ENCODE measurements at places on chromosomes 3 and 15.

DNA sequence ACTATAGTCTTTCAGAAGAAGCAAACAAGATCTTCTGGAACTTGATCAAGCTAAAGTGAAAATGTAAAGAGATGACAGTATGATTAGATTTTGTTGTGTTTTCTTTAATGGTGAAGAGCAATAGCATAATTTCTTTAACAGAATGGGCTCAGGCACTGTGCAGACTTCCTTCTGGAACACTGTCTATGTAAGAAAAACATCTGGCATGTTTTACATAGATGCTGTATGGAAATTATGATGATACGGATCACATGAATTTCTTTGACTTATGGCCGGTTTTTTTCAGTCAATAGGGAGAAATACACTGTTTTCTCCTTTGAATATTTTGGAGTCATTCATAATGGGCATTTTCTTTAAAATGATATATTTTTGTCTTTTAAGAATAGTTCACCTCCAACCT, 42.6 kb downstream of the PHLDB2 start:
- DNase-seq: no peak

DNA sequence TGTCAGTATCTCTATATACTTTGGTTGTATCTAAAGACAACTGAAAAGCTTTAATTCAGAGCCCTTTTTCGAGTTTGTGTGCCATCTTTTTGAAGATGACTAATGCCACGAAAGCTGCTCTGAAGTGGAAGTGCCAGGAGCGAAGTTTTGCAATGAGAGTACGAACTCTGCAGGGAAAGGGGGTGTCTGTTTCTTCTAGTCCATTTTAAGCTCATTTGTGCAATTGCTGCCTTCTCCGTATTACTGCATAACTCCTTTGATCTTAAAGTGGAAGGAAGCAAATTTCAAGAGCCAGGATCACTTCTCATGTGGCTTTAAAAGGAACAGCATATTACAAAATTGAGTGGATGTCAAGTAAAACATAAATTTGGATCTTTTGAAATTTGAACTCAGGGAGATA, 245.3 kb downstream of the FEZF2 start:
- DNase-seq: no peak

- no peak for DNase-seq
Measured at GRCh38 chr3:63192248-63192647, 85.9 kb upstream of the SYNPR start.

- DNase-seq: no peak
Measured at GRCh38 chr3:120742849-120743365, 363 bp downstream of the GTF2E1 start.

- DNase-seq: no peak
Measured at GRCh38 chr3:142844339-142844977, 44.4 kb downstream of the PCOLCE2 start.

GRCh38 chr15:81514725-81515124, 140.7 kb upstream of the TMC3 start:
- no peak for DNase-seq

- no peak for DNase-seq
Measured at GRCh38 chr3:120440001-120440703, 10.6 kb downstream of the FSTL1 start.

DNA sequence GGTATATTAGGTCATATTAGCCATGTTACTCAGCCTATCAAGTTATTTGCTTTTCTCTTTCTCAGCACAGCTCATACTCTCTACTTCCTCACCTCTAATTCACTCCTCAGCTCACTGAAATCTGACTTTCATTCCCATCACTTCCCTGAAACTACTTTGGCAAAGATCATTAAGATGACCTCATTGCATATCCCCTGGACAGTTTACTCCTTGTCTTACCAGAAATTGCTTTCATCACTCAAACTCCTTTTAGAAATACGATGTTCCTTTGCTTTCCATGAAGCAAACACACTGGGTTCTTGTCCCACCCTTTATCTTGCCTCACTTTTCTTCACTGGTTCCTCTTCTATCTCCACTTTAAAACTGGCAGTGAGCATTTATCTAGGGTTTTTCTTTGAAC, 354.4 kb downstream of the TUSC7 start:
- no peak for DNase-seq

- DNase-seq: no peak
Measured at GRCh38 chr15:32824777-32825176, 107.0 kb downstream of the GREM1 start.

GRCh38 chr15:98413933-98414546, 234.3 kb upstream of the IGF1R start:
- DNase-seq: no peak

DNA sequence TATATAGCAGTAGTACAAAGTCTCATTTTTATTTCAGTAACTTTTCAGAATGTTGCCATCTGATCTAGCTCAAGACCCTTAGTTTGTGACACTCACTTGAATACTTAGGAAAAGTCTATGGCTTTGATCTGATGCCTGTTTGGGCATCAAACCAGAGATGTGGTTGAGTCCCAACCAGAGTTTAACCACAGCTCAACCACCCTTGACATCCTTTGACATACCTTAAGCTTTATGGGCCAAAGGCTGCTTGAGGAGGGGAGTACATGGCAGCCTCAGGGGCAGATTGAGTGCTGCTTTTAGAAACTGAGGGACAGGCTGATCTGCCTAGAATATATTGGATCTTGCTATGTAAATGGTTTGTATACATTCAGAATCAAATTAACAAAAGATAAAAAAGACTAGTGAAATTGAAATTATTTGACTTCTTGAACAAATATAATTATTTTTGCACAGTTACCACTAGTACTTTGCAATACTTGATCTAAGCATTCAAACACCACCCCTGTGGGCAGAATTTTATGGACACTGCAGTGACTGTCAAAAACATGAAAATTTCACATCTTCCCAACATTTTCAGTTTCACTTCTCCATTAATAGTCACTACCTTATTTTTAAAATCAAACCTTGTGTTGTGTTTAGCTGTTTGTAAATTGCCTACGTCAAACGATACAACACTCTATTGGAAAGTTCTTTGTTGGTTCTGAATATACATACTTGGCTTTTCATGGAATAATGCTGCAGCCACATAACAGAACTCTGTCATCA, 199.8 kb downstream of the UBE2E2 start:
- DNase-seq: peak; percentile 58

DNA sequence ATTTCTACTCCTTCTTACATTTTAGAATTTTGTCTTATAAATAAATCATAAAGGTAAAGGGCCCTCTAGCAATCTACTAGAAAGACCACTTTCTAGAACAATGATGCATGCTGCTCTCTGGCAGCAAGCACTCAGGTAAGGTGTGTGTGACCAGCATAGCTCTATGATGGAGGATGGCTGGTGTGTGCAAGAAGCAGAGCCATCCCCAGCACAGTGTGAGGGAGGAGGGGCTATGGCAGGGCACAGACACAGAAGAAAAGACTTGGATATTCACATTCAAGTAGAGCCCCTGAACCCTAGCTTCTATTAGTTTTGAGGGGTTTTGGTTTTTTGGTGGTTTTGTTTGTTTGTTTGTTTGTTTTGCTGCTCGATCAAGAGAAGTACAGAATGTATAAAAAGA, 277.1 kb upstream of the CCDC54 start:
- no peak for DNase-seq

DNA sequence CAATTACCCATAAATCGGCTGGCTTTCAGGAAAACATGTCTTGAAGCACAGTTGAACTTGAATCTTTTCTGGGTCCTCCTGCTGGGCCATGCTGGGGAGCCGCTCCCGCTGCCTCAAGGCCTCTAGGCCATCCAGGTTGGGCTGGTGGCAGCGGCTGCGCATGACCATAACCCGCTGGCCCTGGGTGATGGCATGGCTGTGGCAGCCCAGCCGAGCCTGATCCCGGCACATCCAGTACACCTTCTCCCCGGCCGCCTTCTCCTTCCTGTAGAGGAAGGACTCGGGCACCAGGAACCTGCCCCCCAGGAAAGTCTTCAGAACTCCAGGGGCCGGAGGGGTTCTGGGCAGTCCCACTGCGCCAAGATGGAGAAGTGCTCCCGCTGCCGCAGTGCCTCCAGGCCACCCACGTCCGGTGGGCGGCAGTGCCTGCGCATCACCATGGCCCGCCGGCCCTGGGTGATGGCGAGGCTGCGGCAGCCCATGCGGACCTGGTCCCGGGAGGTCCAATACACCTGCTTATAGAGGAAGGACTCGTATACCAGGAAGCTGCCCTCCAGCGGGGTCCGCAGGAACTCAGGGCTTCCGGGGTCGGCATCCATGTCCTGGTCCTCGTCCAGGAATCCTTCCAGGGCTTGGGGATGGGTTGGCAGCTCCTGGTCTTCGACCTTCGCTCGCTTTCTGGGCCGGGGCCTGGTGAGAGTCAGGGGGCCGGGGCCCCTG, 84.3 kb upstream of the FXR1 start:
- no peak for DNase-seq

- DNase-seq: no peak
Measured at GRCh38 chr15:58475573-58476524, 44.1 kb downstream of the LIPC start.

DNA sequence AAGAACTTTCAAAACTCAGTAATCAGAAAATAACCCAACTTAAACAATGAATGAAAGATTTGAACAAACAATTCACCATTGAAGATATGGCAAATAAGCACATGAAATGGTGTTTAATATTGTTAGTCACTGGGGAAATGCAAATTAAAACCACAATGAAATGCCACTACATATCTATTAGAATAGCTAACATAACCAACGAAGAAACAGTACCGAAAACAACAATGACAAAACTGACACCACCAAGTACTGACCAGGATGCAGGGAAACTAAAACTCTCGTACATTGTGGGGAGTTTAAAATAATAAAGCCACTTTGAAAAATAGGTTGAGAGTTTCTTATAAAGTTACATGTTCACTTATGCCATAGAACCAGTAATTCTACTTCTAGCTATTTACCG, 69.1 kb downstream of the KBTBD8 start:
- DNase-seq: no peak

- no peak for DNase-seq
Measured at GRCh38 chr3:169914321-169914720, 2.9 kb downstream of the SAMD7 start.

DNA sequence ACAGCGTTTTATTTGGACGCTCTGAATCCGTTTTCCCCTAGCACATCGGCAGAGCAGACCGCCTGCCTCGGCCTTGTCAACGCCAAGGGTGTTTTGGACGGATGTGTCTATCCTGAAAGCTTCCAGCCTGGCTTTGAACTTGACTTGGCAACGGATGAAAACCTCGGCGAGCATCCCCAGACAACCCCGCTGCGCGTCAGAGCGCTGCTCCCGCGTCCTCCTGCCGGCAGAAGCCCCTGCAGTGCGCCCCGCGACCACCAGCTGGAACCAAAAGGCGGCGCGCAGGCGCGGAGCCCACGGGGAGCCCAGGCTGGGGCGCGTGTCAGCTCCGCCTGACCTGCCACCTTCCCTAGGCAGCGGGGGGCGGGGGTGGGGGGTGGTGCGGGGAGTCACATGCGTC, 26.2 kb upstream of the ARL8B start:
- DNase-seq: no peak

GRCh38 chr3:112092496-112093179, 6.4 kb downstream of the C3orf52 start:
- no peak for DNase-seq

DNA sequence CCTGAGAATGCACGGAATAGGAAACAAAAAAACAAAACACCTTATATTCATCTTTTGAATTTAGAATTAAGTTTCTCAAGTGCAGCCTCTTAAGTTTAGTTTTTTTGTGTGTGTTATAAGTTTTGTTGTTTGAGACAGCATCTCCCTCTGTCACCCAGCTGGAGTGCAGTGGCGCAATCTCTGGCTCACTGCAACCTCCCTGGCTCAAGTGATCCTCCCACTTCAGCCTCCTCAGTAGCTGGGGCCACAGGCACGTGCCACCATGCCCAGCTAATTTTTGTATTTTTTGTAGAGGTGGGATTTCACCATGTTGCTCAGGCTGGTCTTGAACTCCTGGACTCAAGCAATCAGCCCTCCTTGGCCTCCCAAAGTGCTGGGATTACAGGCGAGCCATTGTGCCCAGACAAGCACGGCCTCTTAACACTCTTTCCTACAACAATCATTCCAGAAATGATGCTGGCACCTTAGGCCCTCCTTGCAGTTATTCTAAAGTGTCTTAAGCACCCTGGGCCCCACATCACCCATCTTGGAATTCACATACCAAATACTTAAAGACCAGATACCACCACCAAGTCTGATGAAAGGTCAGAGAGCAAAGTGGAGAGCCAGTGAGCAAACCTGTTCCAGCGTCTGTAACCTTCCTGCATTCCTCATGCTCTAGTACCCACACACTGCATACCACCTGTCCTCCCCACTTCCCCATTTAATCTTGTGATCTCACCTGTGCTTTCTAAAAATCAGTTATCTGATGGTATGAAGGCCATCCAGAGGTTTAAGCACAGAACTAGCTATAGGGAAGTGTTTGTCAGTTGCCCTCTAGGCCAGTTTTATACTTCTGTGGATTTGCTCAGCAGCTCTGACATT, 6.9 kb upstream of the SPG11 start:
- DNase-seq: no peak

GRCh38 chr3:107430214-107430995, 53.2 kb downstream of the CCDC54 start:
- DNase-seq: no peak

DNA sequence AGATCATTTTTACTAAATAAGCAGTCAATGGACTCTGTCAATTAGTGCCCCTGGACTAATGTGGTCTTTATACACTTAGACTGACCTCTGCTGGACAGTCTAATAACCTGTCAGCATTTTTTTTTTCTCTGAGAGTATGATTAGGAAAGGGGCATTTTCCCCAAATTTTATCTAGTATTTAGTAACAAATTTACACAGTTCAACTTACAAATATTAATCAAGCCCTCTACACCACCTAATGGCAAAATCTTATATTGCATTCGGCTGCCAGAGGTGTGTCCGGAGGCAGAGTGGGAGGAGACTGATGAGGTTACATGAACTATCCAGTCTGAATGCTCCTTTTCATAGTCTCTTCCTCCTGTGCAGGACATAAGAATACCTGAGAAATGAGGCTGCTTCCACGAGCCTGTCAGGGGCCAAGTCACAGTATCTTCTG, 36.0 kb upstream of the COLQ start:
- no peak for DNase-seq

DNA sequence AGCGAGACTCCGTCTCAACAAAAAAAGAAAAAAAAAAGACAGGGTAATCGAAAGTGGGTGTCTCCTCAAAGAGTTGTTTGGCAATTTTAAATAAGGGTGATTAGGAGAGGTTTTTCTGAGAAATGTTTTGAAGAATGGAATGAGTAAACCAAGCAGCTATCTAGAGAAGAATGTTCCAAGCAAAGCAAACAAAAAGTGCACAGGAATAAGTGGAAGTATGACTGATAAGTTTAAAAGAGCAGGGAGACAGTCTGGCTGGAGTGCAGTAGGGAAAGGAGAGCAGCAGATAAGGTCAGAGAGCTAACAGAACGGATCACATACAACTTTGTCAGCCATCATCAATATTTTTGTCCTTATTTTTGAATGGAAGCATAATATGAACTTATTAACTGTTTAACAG, 853.5 kb downstream of the TUSC7 start:
- no peak for DNase-seq

- no peak for DNase-seq
Measured at GRCh38 chr3:142946861-142947260, 16.6 kb downstream of the PAQR9 start.

GRCh38 chr3:43223670-43224364, 62.5 kb upstream of the SNRK start:
- peak; percentile 42 for DNase-seq

- no peak for DNase-seq
Measured at GRCh38 chr15:63826528-63826927, 7.2 kb downstream of the HERC1 start.

Data from naive thymus-derived CD8-positive, alpha-beta T cell (primary cell).